ENCODE measurements at places on chromosomes 12 and 14. TPM values are rescaled to one million over a fixed set of nuclear protein-coding genes. Genes with fewer than 3 reads are reported as not detected.

DNA sequence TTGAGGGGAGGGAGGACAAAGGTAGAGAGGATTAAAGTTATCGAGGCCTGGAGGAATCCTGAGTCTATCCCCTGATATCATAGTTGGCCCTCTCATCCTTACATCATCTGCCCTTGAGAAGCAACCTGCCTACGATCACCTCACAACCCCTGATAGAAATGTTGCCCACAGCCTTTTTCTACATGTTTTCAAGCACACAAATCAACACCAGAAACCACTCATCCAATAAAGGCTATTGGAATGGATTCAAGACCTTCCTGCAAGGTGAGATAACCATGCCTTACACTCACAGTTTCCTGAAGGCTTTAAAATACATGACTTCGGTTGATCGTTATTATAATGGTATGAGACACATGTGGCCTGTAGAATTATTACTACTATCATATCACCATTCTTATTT is 175.7 kb upstream of the EGLN3 start:
- peak; percentile 23 for DNase-seq

ARID4A gene
- 7.2 TPM for total RNA-seq

GRCh38 chr12:52029685-52030084 is 21.6 kb upstream of the NR4A1 start:
- DNase-seq, result no peak

SMIM41 gene
- total RNA-seq, result 0.13 TPM

DNA sequence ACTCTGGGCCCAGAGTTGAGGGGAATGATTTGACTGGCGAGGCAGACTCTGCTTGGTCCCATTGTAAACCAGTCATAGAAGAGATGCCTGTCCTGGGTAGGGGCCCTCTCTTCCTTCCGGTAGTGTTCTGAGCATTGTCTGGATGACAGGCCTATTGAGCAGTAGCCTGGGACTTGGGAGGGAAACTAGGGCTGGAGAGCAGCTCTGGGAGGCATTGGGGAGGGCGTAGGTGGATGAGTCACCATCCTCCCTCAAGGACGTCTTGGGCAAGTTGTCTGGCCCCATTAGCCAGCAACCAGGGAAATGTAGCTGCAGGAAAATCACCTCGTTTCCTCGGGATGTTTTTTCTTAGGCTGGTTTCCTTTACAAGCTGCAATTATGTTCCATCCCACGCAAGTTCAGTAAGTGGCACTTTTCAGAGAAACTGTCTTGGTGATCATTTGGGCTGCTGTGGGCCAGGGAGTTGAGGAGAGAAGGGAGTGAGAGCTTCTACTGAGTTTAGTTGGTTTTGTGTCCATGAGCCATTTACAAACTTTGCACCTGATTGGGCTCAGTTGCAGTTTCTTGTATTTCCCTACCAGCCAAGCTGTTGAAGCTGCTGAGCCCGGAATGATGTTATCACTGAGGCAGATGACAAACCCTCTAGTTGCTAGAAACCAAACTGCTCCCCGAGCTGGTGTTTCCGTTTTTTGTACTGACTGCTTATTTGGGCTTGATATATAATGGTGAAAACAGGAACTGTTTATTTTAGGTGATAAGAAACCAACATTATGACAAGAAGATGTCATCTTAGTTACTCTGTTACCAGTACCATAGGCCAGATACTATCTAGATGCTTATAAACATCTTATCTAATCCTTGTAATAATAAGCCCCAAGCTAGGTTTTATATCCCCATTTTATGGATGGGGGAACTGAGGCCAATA is 147.6 kb downstream of the CHST11 start:
- peak; percentile 96 for DNase-seq

ADCY4 gene
- total RNA-seq, result 0.77 TPM

TBPL2 gene
- total RNA-seq, result not detected

DNA sequence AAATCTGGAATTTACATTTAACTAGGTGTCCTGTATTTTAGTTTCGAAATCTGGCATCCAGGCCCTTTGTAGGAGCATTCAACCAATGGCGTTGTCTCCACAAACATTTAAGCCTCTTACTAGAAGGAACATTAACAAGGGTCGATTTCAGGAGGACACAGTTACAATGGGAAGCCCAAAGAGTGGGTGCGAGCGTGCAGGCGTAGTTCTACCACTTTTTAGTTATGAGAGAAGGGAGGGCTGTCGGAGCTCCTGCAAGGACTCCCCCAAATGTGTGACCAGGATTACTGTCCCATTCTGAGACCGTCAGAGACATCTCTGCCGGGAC is 365 bp upstream of the ABHD4 start:
- no peak for DNase-seq

DNA sequence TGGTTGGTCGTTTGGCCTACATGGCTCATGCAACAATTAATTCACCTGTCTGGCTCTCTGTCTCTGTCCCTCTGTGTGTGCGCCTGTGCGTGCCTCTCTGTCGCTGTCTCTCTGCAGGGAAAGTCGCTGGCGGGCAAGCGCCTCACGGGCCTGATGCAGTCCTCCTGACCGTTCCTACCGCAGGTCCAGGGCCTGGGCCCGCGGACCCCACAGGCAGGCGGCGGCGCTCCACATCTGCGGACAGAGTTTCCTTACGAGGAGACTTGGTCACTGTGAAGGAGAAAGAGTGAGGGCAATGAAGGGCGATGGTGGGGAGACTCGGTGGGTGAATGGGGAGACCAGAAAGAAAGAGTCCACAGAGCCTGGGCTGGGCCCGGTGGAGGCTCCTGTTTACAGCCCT is 331.6 kb downstream of the DPF3 start:
- DNase-seq, result no peak

GRCh38 chr12:112112409-112113133 is 4.0 kb upstream of the NAA25 start:
- DNase-seq, result peak; percentile 98

DNA sequence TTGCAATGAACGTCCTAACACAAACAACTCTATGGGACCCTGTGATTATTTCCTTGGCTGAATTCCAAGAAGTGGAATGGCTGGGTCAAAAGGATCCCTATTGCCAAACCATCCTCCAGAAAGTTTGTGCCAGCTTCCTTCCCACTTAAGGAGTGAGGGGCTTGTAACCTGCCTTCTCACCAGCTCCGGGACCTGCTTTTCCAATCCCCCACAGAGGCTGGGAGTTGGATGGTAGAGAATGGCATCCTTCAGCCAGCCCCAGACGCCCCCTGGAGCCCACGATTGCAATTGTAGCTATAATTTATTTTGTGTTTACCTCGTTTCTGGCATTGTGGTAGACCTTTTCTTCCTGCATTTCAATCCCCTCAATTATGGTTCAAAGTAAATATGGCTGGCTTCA is 9.7 kb upstream of the ZDHHC22 start:
- no peak for DNase-seq

PTCSC3 gene
- total RNA-seq, result not detected

DNA sequence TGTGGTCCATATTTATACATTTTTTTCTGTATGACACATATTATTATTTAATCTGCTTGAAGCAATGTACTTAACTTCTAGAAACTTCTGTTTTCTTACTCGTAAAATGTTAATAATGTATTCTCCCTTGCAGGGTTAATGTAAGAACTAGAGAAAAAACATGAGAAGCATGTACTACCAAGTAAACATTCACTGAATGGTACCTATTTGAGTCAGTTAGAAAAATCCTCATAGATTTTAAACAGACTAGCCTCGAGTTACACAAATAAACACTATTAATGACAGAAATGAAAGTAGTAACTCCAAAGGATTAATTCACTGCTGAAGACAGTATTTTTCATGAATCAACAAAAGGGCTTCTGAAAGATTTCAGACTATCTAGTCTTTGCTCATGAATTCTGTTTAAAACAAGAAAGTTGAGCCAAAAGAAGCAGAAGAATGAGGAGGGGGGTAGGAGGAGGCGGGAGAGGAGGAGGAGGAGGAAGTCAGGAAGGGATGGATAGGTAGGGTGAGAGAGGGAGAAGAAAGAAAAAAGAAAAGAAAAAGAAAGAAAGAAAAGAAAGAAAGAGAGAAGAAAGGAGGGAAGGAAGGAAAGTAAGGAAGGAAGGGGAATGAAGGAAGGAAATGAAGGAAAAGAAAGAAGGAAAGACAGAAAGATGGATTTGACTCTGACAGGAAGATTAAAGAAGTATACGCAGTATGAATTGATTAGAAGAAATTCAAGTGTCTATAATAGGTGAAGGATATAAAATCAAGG is 68.2 kb upstream of the CCDC91 start:
- no peak for DNase-seq

HCAR3 gene
- 0.77 TPM for total RNA-seq

GRCh38 chr14:101601606-101602465 is 40.5 kb downstream of the DIO3 start:
- no peak for DNase-seq

- no peak for DNase-seq
These were observed 24.3 kb downstream of the RERG start for GRCh38 chr12:15196678-15197505.

MYF5 gene
- total RNA-seq, result not detected

DNA sequence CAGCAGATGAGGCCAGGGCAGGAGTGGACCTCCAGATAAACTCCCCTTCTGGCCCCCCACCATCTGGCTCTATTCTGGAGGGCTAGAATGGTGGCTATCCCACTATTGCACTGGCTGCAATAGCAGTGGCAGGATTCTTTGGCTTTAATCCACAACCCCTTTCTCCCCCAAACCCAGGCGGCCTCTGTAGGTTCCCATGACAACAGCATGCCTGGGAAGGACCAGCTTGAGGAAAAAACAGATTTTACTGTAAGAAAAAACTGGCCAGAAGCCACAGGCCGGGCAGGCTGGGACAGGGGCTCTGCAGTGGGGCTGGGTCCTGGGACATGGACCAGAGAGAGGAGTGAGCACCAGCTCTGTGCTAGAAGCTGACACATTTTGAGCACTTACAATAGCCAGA is 13.6 kb upstream of the ACVR1B start:
- no peak for DNase-seq

DNA sequence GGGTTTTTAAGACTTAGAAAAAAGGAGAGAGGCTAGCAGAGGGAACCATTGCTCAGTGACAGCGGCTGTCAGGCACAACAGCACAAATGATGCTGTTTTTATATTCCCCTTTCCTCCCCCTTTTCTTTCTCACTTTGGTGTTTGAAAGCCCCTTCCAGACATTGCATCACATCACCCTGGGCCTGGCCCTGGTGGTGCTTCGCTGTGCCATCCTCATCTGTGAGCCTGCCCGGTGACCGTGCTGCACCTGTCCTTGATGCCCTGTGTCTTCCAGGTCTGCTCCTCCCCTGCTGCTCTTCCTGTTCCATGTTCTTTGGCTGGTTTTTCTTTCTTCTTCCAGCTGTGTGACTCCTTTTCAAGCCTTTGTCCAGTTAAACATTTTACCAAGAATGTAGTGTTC is 24.8 kb downstream of the KLC1 start:
- no peak for DNase-seq

DNA sequence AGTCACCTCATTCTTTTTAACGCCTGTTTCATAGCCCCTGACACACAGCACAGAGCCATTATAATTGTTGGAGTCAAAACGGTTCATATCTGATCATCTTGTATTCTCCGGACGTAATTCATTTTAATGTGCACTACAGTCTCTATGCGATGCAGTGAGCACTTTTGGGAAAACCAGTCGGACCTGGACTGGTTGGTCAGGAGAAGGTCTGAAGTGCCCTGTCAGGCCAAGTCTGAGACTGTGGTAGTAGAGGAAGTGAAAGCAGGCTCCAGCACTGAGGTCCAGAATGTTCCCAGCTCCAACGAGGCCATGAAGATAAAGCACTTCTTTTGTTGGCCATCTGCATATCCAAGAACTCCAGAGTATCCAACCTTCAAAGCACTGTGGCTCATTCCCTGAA is 117.1 kb upstream of the NCOR2 start:
- DNase-seq, result no peak

GRCh38 chr12:16088421-16088820 is 177.3 kb downstream of the DERA start:
- no peak for DNase-seq

- DNase-seq, result no peak
These were observed 172.4 kb upstream of the RTL1 start for GRCh38 chr14:101075801-101076413.

MAP3K9 gene
- 13.8 TPM for total RNA-seq

DNA sequence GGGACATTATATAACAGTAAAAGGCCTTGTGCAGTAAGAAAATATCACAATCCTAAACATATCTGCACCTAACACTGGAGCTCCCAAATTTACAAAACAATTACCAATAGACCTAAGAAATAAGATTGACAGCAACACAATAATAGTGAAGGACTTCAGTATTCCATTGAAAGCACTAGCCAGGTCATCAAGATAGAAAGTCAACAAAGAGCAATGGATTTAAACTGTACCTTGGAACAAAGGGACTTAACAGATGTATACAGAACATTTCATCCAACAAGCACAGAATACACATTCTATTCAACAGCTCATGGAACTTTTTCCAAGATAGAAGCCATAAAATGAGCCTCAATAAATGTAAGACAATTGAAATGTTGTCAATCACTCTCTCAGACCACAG is 209.5 kb upstream of the ARHGAP5 start:
- DNase-seq, result no peak

ARID2 gene
- total RNA-seq, result 14.2 TPM

SLC8A3 gene
- under 0.01 TPM for total RNA-seq

DNA sequence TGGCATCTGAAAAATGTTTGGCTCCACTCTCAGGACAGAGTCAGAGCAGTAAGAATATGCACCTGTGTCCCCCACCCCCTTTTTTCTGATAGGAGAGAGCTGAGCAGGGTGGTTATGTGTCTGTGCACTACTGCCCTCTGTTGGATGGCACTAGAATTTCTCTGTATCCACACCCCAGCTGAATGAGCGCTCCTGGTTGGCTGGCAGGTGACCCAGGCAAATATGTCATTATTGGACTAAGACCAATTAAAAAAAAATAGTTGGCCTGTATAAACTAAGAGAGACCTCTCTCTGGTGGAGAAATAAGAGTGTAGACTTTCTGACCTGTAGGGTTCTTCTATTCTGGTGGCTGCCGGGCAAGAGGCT is 107.0 kb downstream of the PTCSC3 start:
- peak; percentile 62 for DNase-seq

Data from bronchial epithelial cell (primary cell).